Stimulated activated CD8-positive, alpha-beta memory T cell treated with anti-CD3 and anti-CD28 coated beads, Interleukin-2, amount 100 ng/mL, for 1 hour (primary cell): ENCODE measurements at places on chromosomes 3 and 15.

- no peak for DNase-seq
Observed at GRCh38 chr3:43024181-43024885, 45.2 kb downstream of the GASK1A start.

DNA sequence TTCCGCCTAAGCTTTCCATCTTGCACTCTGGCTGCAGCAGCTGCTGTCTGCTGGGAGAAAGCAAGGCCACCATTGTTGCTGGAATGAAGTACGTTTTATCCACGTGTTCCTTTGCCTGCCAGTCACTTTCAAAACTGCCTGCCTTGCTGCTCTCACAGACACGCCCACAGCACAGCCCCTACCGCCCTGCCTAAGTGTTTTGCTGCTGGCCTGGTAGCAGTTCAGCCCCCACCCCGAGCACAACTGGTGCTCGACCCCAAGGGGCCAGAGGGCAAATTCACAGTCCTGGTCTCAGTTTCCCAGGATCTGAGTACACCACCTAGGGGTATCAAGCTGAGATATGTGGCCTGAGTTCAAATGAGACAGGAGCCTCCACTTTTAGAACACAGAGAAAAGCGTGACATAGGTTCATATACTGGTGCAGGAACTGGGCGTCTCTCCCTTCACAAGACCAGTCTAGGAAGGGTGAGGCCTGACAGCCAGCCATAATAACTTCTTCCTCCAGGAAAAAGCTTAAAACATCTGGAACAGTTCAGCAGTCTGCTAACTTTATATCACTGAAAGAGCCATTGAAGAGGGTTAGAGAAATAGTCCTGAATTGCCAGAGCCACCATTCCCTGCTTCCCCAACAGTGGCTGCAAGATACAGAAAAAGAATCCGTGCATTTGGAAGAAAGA is 1012.3 kb downstream of the ZPLD1 start:
- DNase-seq, result no peak

DNA sequence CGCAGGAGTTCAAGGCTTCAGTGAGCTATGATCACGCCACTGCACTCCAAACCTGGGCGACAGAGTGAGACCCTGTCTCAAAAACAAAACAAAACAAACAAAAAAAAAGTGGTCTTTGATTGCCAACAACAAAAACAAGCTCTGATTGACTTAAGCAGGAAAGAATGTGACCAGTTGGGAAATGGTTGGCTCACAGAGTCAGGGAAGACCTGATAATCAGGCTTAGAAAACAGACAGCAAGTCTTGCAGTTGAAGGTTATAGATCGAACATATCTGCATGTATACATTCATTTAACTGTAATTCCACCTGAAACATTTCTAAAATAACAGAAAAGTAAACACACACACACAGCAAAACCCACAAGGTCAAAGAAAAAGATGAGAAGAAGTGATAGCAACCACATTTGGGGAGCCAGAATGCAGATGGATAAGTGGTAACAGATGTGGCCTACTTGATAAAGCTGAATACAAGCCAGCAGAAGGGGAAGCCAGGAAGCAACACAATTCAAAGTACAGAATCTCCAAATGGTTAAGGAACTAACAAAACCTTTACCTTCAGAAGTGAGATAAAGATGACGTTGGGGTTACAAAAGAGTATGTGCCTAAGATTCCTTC is 699.9 kb upstream of the ZNF385D start:
- no peak for DNase-seq

DNA sequence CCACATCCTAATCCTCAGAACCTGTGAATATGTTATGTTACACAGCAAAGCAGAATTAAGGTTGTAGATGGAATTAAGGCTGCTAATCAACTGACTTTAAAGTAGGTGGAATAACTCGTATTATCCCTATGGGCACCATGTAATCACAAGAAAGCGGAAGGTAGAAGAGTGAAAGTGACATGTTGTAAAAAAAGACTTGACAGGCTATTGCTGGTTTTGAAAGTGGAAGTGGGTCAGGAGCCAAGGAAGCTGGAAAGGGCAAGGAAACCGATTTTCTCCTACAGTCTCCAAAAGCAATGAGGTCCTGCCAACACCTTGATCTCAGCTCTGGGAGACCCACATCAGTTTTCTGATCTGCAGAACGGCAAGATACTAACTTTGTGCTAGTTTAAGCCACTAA is 6.6 kb downstream of the TP63 start:
- no peak for DNase-seq

GRCh38 chr3:194977356-194977755 is 291.7 kb downstream of the FAM43A start:
- no peak for DNase-seq

GRCh38 chr15:68241088-68241935 is 11.8 kb upstream of the CLN6 start:
- no peak for DNase-seq

- DNase-seq, result no peak
Observed at GRCh38 chr3:17626395-17626794, 116.0 kb downstream of the TBC1D5 start.

GRCh38 chr3:88767746-88768145 is 339.7 kb upstream of the EPHA3 start:
- DNase-seq, result no peak

DNA sequence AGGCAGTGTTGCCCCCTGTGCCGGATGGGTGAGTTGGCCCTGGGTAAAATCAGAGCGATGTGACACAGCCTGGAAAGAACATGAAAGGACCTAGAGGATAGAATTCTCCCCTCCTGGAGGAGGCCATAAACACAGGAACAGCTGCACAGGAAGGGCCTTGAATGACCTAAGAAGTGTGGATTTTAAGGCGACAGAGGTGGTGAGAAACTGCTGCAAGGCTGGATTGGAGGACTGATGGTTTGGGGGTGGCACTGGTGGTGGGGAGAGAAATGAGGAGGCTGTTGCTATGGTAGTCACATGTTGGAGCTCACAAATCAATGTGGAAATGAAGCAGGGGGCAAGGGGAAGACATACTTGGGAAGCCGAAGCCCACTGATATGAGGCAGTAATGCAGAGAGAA is 13.8 kb downstream of the XIRP1 start:
- no peak for DNase-seq

DNA sequence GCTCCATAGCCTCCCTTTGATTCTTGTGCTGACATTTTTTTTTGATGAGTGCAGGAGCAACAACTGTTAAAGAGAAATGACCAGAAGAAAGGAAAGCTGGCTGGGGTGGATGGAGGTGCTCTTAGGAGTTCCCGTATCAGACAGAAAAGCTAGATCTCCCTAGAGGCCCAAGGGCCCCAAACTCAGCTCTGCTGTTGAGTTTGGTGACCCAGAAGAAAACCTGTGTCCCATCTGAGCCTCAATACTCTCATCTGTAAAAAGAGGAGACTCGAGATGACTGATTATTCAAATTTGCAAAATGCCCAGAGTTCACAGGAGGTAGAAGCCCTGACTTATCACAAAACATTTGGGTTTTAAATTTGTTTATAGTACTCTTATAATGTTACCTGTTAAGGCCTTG is 142.4 kb downstream of the TIGIT start:
- DNase-seq, result no peak

DNA sequence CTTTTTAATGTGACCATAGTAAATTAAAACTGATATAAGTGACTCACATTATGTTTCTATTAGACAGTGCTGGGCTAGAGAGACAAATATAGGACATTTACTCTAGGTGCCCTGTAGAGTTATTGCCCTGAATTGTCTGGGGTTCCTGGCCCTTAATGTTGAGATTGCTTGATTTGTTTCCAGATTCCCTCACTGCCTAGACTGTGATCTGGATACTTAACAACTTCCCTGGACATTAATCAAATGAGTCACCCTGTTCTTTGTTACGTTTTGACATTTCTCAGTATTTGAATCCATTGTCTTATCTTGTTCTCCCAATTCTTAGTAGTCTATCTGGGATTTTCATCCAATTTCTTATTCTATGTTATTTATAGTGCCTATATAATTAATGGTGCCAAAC is 65.8 kb downstream of the DTWD1 start:
- no peak for DNase-seq

- no peak for DNase-seq
Observed at GRCh38 chr15:100001405-100001804, 268.2 kb upstream of the LYSMD4 start.

DNA sequence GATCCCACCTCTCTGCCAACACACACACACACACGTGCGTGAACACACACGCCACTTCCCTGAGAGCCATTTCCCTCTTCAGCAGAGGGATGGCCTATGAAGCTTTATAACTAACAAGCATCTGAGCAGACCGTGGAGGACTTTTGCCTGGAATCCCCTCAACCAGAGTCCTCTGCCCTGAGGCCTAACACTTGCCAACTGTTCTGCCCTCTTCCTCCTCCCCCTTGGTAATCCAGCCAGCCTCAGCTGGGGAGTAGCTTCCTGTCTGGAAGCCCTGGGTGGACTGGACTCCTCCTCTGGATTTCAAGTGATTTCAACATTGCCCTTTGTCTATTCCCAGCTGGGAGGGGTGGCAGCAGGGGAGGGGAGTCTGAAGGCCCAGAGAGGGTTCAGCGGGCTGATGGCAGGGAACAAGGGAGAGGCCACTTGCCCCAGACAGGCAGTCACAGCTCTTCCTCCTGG is 68.4 kb upstream of the HACD2 start:
- no peak for DNase-seq

DNA sequence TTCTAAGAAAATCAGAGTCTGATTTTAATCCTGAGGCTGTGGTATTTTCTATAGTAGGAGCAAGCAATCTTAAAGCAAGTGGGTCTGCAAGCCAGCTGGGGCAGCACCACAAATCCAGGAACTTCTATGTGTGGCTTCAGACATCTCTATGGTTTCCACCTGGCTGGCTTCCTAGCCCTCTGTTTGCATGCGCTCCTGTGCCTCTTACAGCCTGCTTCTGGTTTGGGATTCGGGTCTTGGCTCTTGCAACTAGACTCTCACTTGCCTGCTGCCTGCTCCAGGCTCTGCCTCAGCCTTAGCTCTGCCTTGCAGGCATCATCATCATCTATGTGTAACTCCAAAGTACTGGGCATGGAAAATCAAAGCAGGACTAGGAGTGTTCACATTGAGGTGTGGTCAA is 43.4 kb downstream of the MINDY4B start:
- no peak for DNase-seq

DNA sequence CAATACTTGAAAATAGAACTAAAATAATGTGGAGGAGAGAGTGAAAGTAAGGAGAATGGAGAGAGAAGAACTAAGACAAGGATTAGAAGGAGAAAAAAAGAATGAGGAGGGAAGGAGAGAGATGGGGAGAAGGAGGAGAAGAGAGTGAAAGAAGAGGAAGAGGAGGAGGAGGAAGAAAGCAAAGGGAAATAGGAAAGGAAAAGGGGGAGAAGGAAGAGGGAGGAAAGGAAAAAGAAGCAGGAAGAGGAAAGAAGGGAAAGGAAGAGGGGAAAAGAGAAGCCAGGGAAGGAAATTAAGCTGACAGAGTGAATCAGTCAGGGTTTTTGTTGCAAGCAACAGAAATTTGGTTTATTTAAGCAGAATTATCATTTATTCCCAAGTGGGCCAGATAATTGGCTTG is 241.7 kb upstream of the P2RY1 start:
- no peak for DNase-seq

DNA sequence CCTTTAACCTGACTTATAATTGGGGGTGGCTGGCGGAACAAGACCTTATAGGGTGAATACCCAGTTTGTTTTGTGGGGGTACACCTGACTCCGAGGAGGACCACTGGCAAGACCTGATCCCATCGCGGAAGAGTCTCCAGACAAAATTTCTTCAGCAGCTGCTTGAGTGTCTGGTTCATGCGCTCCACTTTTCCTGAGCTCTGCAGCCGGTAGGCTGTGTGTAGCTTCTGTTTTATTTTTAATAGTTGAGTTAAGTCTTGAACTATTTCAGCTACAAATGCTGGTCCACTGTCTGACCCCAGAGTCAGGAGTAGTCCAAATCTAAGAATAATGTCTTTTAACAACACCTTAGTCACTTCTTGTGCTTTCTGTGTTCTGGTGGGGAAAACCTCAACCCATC is 21.2 kb upstream of the NOX5 start:
- no peak for DNase-seq

GRCh38 chr15:75891895-75892294 is 11.8 kb upstream of the FBXO22 start:
- DNase-seq, result no peak

GRCh38 chr3:183513046-183513706 is 42.3 kb downstream of the KLHL6 start:
- peak; percentile 19 for DNase-seq

DNA sequence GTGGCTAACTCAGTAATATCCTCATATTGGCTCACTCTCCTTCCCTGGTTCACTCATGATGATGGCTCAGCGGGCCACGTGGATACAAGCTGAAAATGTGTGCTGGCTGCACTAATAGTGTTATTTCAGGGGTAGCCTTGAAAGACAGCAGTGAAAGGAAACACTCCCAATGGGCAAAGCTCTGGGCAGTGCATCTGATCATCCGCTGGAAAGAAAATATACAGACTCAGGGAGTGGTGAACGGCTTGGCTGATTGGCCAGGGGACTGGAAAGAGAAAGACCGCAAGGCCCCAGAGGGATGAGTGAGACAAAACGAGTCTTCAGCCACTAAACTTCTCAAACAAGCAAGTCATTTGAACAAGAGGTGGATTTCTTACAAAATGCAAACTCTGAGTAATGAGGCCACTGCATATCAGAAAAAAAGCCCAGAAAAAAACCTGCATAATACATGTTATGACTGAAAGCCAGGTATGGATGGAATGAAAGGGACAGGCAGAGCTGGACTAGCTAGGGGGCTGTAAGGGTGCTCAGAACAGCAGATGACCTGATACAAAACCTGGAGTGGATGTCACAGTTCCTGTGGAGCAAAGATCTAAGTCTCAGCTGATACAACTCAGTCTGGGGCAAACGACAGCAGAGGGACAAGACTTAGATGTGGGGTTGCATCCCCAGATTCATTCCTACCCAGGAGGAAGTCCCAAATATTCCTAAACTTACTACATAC is 33.3 kb downstream of the CMTM6 start:
- DNase-seq, result no peak

- no peak for DNase-seq
Observed at GRCh38 chr3:43786102-43786501, 95.4 kb downstream of the ABHD5 start.

DNA sequence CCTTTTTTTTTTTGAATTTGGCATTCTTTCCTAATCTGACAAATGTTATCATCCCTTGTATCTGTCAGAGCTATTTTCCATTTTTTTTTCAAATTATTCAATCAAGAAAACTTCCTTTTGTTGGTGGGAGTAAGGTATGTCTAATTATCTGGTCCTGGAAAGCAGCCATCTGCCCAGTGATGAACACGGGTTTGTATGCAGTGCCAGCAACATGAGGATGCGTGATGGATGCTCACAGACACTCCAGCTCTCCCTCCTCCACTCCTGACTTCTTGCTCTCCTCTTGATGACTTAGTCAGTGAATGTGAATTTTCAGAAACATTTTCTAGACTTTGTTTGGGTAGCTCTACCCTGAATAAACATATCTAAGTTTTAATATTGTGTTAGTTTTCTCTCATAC is 79.2 kb downstream of the IL1RAP start:
- DNase-seq, result no peak

- no peak for DNase-seq
Observed at GRCh38 chr3:125281381-125281780, 68.8 kb upstream of the SLC12A8 start.

GRCh38 chr3:111738790-111739189 is 120.3 kb upstream of the PHLDB2 start:
- no peak for DNase-seq
